ENCODE measurements at places on chromosomes 5 and 9.

- DNase-seq: no peak
Measured at GRCh38 chr9:135906291-135907005, 898 bp downstream of the CAMSAP1 start.

GRCh38 chr5:11261241-11261640, 500.2 kb upstream of the DAP start:
- no peak for DNase-seq

DNA sequence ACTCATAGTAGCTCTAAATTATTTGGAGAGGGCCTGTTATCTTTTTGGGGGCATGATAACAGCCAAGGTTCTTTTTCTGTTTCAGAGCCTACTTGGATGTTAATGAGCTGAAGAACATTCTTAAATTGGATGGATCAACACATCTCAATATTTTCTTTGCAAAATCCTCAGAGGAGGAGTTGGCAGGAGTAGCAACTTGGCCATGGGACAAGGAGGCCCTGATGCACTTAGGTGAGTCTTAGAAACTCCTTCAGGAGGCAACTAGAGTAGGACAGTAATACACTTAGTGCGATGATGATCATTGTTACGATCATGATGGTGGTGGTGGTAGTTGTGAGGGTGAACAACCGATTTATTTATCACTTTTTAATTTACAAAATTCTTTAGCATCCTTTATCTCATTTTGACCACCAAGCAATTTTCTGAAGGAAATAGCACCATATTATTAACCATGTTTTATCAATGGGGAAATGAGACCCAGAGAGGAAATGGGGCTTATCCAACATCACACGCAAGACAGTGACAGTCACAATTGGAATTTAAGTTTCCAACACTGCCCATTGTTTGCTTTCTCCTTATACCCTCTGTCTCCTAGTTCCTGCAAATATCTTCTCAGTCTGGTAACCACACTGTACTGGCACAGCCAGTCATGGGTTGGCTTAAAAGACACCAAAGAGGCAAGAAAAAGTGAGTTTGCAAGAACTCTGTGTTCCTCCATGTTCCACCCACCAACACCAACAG, 54.0 kb downstream of the PAPPA start:
- DNase-seq: no peak

DNA sequence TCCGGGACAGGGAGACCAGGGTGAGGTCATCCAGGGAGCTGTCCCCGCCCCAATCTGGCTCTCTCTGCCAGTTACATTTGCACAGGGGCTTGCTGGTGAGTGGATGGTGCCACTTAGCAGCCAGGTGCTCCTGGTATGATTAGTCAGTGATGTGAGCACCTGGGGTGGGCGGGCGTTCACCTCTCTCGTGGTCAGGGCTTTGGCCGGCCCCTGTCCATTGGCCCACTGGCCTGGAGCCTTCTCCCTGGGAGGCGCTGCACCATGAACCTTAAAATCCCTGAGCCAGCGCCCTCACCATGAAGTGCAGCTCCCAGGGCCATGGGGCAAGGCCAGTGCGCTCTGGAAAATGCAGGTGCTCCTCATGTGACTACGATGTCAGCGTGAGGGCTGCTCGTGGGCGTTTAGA, 2.0 kb downstream of the NKD2 start:
- DNase-seq: no peak

DNA sequence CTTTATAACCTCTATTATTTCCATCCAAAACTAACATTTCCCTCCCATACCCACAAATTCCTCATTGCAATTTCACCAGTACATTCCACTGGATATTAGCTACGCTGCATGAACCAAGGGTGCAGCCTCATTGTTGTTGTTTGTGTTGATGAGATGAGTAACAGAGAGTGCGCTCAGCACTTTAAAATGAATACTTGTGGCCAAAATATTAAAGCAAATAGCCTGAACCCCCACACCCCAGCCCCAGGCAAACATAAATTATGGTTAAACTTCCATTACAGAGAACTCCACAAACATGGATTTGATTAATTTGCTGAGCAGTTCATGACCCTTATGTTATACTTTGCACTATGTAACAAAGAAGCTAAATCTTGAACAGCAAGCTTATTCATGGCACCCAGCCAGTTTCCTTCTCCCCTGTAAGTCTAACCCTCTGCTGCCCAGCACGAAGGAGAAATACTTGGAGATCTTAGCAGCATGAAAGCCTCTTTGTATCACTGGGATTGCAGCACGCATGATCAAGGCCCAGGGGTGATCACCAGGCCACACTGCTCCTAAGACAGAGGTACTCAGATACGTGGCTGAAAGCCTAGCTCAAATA, 205.0 kb downstream of the DOCK8 start:
- peak; percentile 74 for DNase-seq

GRCh38 chr5:180563994-180564393, 27.3 kb downstream of the SCGB3A1 start:
- DNase-seq: no peak

DNA sequence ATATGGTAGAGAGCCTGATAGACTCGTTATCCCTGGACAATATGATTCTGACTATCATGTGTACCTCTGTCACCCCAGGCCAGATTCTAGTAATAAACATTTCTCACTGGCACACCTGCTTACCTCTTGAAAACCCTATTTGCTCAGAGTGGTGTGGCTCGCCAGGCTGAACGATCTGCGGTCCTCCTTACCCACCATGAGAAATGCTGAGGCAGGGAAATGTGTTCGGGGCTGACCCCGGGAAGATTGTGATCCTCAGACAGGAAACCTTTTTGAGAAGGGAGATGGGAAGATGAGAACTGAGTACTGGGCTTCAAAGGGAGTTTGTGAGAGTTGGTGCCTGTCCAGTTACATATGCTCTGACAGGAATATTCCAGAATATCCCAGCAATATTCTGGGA, 10.7 kb upstream of the PRXL2C start:
- no peak for DNase-seq

DNA sequence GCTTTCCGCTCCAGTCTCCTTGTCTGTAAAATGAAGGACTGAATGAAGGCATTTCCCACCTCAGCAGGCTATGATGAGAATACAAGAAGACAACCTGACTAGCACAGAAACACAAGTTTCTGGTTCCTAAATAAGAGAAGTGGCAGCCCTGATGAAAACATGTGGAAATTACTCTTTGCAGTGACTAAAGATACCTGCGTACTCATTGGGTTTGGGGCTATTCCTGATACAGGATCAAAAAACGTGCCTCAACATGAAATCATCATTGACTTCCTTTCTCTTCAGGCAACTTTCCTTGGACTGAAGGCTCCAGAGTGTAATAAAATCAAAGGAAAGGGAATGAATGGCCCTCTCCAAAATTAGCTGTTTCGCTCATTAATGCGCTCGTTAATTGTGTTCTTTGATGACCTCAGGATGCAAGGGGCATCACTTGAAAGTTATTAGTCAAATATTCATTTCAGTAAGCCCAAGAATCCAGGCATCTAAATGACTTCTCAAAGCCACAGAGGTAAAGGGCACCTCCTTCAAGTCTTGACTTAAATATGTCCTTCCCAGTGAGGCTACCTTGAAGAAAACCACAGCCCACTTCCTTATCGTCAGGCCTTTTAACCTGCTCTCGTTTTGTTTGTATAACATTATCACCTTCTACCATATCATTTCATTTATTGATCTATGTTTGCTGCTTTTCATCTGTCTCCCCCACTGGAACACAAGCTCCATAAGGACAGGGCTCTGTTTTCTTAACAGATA, 68.9 kb downstream of the RASEF start:
- DNase-seq: no peak

DNA sequence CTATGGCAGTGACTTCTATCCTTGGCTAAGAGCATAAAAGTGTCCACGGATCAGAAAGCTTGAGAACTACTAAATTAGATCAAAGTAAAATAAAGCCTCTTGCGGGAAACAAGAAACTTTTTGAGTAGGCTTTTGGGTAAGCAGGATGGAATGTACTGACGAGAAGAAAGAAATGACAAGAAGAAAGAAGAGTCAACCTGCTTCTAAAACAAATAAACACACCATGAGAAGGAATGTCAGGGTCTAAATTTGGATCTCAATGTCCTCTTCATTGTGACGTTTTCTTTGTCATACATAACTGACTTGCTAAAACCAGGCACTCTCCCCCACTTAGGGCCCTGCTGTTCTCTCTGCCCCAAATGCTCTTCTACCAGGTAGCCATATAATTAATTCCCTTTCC, 290.1 kb upstream of the PTGER4 start:
- DNase-seq: no peak

GRCh38 chr5:43174586-43174985, 17.4 kb upstream of the NIM1K start:
- DNase-seq: no peak

DNA sequence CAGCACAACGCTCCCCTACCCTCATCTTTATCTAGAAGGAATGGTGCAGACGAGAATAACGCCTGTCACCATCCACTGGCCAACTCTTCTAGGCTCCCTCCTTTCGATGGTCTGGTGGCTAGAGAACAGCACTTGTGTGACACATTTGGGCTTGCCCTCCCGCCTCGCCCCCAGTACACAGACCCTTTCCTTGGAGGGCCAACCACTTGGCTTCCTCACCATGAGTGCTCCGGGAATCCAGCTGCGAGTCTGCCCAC, 1.4 kb downstream of the GNAQ start:
- DNase-seq: no peak

- no peak for DNase-seq
Measured at GRCh38 chr5:76821136-76821535, 2.3 kb downstream of the F2RL1 start.

All from NCI-H226 (cell line).